Stimulated activated CD8-positive, alpha-beta memory T cell treated with anti-CD3 and anti-CD28 coated beads, Interleukin-15, amount 100 ng/mL, for 4 hours (primary cell): ENCODE measurements at places on chromosomes 4 and X.

DNA sequence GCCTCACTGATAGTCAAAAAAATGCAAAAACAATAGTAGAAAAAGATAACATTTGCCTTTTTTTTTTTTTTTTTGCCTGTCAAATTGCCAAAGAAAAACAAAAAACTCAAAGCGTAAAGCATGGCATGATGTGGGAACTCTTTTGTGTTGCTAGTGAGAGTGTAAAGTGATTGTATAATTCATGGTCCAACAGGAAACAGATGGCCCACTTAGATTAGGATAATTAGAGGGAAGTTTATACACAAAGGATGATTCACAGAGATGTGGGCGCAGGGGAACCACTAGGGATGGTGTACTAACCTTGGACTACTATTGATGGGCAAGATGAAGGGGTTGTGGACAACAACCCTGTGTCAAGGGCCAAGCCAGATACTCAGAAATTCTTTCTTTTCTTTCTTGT is 16.4 kb downstream of the MCUB start:
- DNase-seq: no peak

GRCh38 chr4:78962597-78963115 is 23.4 kb upstream of the PAQR3 start:
- DNase-seq: no peak

GRCh38 chrX:40864972-40865371 is 129.6 kb upstream of the MED14 start:
- no peak for DNase-seq

- DNase-seq: no peak
Observed at GRCh38 chr4:180706766-180707165, 1536.4 kb upstream of the TENM3 start.

GRCh38 chr4:20252656-20253282 is 1.1 kb downstream of the SLIT2 start:
- DNase-seq: no peak

DNA sequence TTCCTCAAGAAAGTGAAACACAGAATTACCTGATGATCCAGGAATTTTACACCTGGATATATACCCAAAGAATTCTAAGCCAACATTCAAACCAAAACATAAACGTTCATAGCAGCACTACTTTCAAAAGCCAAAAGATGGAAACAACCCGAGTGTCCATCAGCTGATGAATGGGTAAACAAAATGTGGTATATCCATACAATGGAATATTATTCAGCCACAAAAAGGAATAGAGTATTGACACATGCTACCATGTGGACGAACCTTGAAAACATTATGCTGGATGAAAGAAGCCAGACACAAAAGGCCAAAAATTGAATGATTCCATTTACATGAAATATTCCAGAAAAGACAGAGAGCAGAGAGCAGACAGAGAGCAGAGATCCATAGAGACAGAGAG is 52.0 kb downstream of the IRF2 start:
- no peak for DNase-seq

DNA sequence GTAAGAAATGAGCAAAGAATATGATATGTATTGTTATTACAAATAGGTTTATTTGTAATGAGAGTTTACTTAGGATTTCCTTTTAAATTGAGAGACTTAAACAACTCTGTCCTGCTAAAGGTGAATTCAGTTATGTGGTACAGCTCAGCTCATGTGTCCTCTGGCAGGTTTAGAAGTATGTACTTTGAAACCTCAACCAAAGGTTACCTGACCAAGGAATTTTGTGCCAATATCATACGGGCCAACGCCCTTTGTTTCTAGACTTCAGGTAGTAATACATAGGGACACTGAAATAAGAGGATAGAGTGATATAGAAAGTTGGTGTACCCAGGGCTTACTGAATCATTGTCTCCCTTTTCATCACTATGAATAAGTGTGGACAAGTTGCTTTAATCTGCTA is 25.7 kb downstream of the SLAIN2 start:
- DNase-seq: no peak

GRCh38 chr4:122909683-122910082 is 12.7 kb downstream of the NUDT6 start:
- no peak for DNase-seq

- DNase-seq: no peak
Observed at GRCh38 chr4:81594490-81595159, 122.9 kb upstream of the RASGEF1B start.

DNA sequence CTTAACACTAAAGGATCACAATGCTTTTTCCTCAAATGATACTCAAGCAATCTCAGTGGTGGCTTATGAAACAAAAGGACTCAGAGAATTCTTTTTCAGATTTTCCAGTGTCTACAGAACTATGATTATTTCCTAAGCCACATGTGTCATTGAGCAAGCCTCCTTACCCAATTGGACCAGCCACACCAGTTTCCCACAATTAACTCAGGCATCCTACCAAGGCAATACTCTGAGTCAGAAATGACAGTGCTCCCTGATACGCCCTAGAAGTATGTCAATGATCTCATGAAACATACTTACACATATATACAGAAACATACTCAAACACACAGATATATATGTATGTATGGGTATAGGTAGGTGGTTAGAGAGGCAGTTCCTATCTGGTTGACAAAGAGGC is 4.8 kb downstream of the ADAMTS3 start:
- no peak for DNase-seq

GRCh38 chr4:80492761-80493160 is 157.2 kb downstream of the CFAP299 start:
- DNase-seq: no peak

- no peak for DNase-seq
Observed at GRCh38 chrX:139738581-139738980, 30.6 kb upstream of the MCF2 start.

GRCh38 chrX:136376713-136377112 is 76.0 kb downstream of the ADGRG4 start:
- DNase-seq: no peak

- no peak for DNase-seq
Observed at GRCh38 chr4:48491514-48492176, 1.6 kb downstream of the ZAR1 start.

DNA sequence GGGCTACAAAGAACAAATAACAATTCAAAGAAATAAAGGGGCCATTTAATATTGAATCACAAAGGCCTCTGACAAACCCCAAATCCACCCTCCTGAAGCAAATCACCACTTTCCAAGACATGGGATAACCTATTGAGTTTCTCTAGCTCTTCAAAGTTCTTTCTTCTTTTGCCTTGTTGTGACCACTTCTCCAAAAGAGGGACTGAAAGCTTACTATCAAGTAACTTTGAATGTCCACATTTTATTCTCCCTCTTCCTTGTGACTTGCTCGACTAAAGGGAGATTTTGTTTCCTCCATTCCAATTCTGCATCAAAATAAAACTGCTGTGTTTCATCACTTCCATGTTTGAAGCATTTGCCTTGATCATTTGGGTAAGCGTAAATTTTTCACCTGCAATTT is 166.6 kb upstream of the SLC7A11 start:
- no peak for DNase-seq

DNA sequence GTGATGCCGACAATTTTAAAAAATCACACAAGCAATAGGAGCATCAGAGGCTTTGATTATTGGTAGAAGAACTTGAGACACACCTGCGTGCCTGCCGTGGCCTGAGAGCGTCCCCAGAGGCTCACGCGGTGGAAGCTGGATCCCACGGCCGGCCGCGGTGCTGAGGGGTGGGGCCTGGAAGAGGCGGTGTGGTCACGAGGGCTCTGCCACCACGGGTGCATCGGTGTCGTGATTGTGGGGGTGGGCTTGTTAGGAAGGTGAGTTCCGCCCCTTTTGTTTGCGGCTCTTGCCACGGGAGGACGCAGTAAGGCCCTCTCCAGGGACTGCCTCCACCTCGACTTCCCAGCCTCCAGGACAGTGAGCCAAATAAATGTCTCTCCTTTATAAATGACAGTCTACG is 77.2 kb upstream of the ADRA2C start:
- DNase-seq: no peak

- no peak for DNase-seq
Observed at GRCh38 chr4:4420421-4420820, 33.5 kb downstream of the NSG1 start.

GRCh38 chr4:86848136-86848535 is 1.0 kb downstream of the SLC10A6 start:
- no peak for DNase-seq

- no peak for DNase-seq
Observed at GRCh38 chr4:126807132-126807531, 825.6 kb upstream of the INTU start.

GRCh38 chr4:175453456-175453855 is 358.6 kb downstream of the GPM6A start:
- DNase-seq: no peak

GRCh38 chrX:72634331-72634730 is 61.7 kb upstream of the HDAC8 start:
- DNase-seq: no peak

- no peak for DNase-seq
Observed at GRCh38 chr4:31375936-31376335, 655.8 kb downstream of the PCDH7 start.

DNA sequence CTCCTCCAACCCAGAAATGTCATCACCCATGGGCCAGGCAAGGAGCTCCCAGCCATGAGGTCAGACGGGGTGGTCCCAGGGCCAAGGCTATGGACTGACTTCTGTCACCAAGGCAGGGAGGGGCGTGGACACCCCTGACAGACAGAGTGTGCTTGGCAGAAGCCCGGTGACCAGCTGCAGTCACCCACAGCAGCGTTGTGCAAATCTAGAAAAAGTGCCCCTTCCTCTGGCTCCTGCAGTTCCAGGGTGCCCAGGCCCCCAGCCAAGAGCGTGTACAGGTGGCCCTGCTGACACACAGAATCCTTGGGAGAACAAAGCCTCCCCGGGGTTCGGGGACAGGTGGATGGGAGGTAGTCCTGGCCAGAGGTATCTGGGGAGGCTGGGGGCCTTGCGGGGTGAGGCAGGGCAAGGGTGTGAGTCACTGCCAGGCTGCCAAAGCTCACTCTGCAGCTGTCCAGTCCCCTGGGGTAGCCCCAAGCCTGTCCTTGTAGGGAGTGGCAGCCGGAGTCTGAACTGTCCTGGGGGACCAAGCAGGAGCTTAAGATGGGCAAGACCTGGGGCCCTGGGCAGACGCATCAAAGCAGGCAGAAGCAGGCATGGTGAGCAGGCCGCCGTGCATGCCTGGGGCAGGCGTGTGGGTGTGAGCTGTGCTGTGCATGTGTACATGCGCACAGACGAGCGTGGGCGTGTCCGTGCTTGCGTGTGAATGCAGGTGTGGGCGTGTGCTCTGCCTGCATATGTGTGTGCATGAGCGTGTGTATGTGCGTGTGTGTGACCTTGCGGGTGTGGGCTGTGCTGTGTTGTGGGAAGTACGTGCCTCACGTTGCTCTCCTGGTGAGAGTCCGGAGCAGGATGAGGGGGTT is 3.3 kb downstream of the MYL5 start:
- DNase-seq: no peak

DNA sequence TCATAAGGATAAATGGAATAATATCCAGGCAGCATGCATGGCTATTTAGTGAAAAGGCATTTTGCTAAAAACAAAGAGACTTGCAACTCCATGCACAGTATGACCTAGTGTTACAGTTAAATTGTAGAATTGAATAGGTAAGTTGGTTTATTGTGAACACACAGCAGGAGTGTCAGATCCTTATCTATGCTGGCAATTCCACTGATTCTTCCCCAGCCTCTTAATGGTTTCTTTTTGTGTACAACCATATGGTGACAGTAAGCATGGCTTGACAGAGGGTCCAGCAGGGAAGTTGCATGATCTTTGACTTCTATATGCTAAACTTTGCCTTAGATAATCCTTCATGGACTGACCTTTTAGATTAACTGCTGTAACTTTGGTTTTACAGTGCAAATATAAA is 936.6 kb upstream of the EPHA5 start:
- DNase-seq: no peak

GRCh38 chr4:144816668-144817067 is 170.7 kb downstream of the HHIP start:
- no peak for DNase-seq

GRCh38 chrX:427812-428725 is 41.4 kb upstream of the PPP2R3B start:
- no peak for DNase-seq

DNA sequence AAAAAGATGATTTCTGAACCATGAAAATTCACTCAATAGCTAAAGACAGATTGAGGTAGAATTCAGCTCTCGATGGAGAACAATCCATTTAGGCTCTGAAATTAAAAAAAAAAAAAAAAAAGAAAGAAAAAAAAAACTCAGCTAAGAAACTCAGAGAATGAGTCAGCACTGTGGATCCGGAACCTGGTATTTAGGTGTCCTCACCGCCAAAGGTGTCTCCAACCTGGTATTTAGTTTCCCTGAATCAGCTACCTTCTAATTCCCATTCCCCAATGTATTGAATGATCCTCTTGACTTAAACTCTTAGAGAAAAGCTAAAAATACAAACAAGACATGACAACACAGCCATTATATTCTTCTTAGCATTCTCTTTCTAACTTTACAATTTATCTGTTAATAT is 150.3 kb upstream of the RASGEF1B start:
- no peak for DNase-seq

DNA sequence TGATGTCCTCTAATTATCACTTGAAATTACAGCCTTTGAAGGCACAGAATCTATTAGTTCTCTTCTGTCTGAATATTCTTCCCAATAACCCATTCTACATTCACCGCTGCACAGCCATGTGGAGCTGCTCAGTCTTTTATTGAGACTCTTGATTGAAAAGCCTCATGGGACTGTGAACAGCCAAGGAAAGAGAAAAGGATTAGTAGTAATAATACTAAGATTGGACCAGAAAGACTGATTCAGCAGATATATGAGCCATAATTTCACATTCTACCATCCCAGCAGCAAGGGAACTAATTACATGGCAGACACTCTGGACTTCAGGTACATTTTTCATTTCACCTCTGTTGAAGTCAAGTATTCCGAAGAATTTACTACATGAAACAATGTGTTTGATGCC is 2471.7 kb downstream of the ARAP2 start:
- DNase-seq: no peak

- no peak for DNase-seq
Observed at GRCh38 chr4:6109842-6110560, 90.3 kb downstream of the JAKMIP1 start.

GRCh38 chrX:139640259-139640658 is 67.7 kb downstream of the MCF2 start:
- DNase-seq: no peak

- DNase-seq: no peak
Observed at GRCh38 chr4:80075995-80076675, 3.1 kb upstream of the ANTXR2 start.

DNA sequence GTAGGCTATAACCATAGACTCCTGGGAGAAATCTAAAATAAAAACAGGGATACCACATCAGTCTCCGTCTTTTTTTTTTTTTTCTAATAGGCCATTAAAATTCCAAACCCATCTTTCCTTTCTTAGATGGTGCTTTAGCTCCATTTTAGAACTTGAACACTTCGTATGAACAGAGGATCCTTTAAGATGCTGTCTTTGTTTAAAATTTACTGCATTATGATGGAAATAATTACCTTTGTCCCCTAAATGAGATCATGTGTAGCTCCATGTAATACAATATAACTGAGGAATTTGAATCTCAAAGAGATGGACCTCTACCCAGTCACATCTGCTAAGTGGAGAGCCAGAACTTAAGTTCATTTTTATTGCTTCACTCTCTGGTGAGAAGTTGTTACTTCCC is 47.9 kb downstream of the CEP135 start:
- DNase-seq: no peak
